ENCODE measurements at places on chromosomes 1 and 21.
A peak's percentile ranks its signal among the peaks of the same experiment; 100 is the strongest.

GRCh38 chr1:173714441-173714758, 381 bp upstream of the KLHL20 start:
- DNase-seq, result no peak

- no peak for DNase-seq
Observed at GRCh38 chr1:55286856-55287602, 71.9 kb upstream of the USP24 start.

DNA sequence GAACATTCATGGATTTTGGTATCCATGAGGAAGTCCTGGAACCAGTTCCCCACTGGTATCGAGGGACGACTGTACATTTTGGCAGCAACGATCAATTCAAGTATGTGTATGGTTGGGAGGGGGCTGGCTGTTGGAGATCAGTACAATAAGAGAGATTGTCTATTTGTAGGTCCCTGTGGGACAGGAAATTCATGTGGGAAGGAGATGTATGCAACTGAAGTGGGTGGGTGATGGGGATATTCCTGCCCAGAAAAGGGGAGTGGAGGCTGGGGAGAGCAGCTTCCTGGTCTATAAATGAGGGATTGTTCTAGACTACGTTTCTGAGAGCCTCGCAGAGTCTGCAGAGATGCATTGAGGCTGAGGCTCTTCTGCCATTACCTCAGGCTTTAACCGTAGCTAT, 140.2 kb upstream of the MAGI3 start:
- DNase-seq, result no peak

- no peak for DNase-seq
Observed at GRCh38 chr21:18840239-18840638, 436.7 kb upstream of the TMPRSS15 start.

DNA sequence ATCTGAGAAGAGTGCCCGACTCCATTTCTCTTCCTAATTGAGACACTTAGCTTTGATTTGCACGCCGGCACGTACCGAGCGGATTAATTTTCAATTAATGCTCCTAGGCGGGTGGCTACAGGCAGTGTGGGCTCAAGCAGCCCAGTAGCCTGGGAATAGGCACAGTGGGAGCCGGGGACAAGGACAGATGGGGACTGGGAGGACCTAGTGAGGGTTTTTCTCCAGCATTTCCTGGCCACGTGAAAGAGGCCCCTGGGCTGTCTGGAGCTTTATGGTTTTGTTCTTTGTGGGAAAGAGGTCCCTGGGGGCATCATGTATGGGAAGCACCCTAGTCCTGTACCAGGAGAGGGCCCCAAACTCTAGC, 78.6 kb upstream of the CSF3R start:
- DNase-seq, result no peak

- no peak for DNase-seq
Observed at GRCh38 chr1:8026976-8027747, 1.1 kb upstream of the ERRFI1 start.

DNA sequence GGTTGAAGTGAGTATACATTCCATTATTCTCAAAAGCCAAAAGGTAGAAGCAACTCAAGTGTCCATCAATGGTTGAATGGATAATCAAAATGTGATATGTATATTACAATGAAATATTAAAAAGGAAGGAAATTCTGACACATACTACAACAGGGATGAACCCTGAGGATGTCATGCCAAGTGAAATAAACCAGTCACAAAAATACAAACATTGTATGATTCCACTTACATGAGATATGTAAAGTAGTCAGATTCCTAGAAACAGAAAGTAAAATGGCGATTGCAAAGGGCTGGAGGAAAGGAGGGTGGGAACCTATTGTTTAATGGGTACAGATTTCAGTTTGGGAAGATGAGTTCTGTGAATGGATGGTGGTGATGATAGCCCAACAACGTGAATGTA, 5.8 kb downstream of the SLC44A3 start:
- no peak for DNase-seq

GRCh38 chr1:229781453-229781852, 155.4 kb downstream of the URB2 start:
- DNase-seq, result peak; percentile 66

- no peak for DNase-seq
Observed at GRCh38 chr1:180975551-180975950, 47.1 kb downstream of the STX6 start.

GRCh38 chr1:81702903-81703302, 97.8 kb upstream of the ADGRL2 start:
- DNase-seq, result no peak

DNA sequence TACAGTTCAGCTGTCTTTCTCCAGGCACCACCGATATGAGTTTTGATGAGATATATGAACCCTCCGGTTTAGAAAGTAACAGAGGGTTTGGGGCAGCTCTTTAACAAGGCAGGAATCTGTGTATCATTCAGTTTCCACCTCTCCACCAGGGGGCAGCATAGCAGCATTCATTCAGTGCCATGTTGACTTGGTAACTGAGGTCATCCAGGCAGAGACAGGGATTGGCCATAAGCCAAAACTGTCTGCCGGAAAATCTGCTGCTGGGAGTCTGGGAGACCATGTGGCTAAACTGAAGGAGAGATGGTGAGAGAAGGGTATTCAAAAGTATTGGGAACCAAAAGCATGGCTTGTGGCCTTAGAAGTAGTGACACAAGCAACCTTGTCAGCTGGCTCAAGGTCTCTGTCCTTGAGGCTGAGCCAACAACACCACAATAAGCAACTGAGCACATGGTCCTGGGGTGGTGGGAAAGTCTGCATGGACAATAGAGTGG, 98.5 kb downstream of the LMX1A start:
- DNase-seq, result peak; percentile 81

- peak; percentile 54 for DNase-seq
Observed at GRCh38 chr1:91844862-91845528, 41.0 kb downstream of the TGFBR3 start.

DNA sequence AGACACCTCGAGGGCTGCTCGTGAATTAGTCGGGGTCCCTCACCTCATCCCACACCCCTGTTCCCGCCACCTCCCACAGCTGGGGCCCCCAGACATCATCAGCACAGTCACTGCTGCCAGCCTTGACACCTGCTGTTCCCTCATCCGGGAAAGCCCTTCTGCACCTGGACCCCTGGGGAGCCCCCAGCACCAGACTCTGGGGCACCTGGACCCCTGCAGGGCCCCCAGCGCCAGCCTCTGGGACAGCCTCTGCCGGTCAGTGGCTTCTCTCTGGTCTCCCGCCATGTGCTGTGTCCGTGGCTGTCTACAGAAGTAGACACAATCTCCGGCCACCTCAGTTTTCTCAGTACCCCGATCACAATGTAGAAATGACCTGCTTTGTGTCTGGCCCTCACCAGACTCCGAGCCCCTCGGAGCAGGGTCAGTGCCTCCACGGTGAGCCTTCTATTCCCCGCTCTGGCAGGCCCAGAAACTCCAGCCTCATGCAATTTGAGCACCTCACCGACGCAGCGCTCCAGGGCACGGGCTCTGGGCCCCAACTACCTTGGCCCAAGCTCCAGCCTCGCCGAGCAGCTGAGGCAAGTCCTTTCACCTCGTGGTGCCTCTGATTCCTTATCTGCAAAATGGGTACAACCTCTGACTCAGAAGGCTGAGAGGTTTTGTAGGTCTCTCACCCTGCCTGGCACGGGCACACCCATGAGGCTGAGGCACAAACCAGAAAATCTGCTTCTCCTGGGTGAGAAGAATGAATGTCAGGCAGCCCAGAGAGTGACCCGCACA, 84.7 kb downstream of the RIPK4 start:
- DNase-seq, result no peak

- DNase-seq, result no peak
Observed at GRCh38 chr1:164891615-164892014, 332.6 kb downstream of the PBX1 start.

- peak; percentile 51 for DNase-seq
Observed at GRCh38 chr1:21541835-21542234, 32.6 kb downstream of the ALPL start.

DNA sequence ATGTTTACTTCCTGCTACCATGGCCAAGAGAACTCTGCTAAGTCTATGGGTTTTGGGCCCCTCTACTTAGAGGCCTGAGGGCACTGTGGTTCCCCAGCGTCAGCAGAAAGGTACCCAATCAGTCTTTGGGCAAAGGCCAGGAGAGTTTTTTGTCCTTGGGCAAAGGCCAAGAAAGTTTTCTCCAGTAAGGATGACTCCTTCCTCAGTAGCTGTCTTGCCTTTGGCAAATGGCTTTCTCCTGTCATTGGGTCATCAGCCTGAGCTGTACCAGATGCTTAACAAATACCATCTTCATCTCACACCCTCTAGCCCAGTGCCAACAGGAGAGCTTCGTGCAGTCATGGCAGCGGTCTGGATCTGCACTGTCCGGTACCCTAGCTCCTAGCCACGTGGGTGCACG, 199.3 kb upstream of the TMEM51 start:
- DNase-seq, result no peak

DNA sequence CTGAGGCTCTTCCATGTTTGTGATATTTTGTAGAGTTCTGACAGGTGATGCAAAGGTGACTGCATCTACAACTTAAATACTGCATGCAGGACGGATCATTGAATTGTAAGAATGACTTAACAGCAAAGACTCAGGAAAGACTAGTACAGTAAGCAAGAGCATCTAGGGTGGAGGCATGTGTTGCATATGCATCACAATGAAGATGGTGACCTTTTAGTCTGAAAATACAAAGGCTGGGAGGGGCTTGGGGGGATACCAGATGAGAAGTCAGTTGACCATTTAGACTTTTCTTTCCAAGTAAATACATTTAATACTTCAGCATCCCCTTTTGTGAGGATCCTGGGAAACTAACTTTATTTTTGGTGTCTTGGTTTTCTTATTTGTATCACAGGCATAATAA, 145.5 kb downstream of the NUF2 start:
- no peak for DNase-seq

- DNase-seq, result no peak
Observed at GRCh38 chr1:37085393-37085792, 51.1 kb upstream of the GRIK3 start.

GRCh38 chr21:33619726-33620125, 21.8 kb downstream of the CRYZL1 start:
- no peak for DNase-seq

DNA sequence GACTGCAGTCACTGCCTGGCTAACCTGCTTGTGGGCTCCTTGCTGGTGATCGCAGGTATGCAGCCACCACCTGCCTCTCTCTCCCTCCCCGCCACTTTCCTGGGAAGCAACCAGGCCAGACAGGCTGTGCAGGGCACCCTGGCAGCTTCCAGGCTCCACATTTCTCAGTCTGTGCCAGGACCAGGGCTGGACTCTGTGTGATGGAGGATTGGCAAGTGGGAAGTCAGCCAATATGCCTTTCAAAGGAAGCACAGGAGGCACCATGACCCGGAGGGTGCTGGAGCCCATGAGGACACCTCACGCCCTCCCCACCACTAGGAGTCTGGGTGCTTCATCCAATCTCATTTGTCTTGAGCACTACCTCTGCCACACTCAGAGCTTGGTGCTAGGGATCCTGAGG, 15.8 kb upstream of the DISP3 start:
- DNase-seq, result no peak

- no peak for DNase-seq
Observed at GRCh38 chr1:186188736-186189135, 186.3 kb downstream of the TPR start.

DNA sequence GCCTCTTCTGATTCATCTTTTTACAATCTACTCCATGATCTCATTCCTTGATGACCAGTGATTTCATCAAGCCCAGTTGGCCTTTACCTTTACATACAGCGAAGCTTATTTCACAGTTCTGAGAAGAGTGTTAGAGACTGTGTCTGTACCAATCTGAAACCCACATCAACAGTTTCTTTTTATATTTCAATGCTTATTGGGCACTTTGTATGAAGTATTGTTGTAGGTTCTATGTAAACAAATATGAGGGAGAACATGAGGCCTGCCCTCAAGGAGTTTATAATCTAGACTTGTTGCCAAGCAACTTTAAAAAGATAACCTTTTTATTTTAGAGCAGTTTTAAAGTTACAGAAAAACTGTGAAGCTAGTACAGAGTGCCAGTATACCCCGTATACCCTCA, 27.5 kb upstream of the RWDD3 start:
- no peak for DNase-seq

DNA sequence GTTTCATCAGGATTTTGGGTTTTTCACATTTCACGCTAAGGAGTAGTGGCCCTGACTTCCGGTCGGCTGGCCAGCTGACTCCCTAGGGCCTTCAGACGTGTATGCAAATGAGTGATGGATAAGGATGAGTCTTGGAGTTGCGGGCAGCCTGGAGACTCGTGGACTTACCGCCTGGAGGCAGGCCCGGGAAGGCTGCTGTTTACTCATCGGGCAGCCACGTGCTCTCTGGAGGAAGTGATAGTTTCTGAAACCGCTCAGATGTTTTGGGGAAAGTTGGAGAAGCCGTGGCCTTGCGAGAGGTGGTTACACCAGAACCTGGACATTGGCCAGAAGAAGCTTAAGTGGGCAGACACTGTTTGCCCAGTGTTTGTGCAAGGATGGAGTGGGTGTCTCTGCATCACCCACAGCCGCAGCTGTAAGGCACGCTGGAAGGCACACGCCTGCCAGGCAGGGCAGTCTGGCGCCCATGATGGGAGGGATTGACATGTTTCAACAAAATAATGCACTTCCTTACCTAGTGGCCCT, 23.1 kb upstream of the TNFRSF1B start:
- peak; percentile 57 for DNase-seq

- DNase-seq, result no peak
Observed at GRCh38 chr1:40638097-40639036, 27.1 kb downstream of the RIMS3 start.

DNA sequence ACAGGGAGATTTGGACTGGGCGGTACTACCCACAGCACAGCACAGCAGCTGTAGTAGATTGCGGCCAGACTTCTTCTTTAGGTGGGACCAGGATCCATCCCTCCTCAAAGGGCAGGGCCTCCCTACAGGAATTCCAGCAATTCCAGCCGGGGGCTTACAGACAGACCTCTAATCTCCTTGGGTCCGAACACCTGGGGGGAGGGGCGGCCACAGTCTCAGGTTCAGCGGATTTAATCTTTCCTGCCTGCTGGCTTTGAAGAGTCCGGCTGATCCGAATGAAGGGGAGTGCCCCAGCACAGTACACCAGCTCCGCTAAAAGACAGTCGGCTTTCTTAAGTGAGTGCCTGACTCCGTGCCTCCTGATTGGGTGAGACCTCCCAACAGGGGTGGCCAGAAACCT, 1708.5 kb downstream of the BRINP3 start:
- DNase-seq, result no peak

DNA sequence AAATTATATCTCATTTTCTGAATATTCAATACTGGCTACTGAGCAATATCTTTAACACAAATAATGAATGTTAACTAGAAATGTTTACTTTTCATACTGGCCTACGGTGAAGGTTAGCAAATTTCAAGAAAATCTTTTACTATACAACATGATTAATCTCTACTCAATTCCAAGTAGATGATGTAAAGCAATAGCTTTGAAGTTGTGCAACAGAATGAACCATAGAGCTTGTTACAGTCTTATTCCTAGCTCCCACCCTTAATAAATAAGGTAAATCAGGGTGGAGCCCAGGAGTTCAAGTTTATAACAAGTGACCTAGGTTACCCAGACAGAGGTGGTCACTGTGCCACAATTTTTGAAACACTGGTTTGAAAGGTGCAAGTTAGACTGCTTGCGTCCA, 1678.1 kb downstream of the KCNT2 start:
- no peak for DNase-seq

- no peak for DNase-seq
Observed at GRCh38 chr1:34591751-34592629, 162.9 kb upstream of the GJB5 start.

- DNase-seq, result no peak
Observed at GRCh38 chr1:203121186-203122015, 6.1 kb upstream of the ADORA1 start.

- no peak for DNase-seq
Observed at GRCh38 chr1:10608690-10609089, 133.9 kb downstream of the PEX14 start.
